Retina (tissue), 1 donor: ENCODE measurements at places on chromosomes 4 and X.

GRCh38 chr4:5998333-5998936, 19.8 kb downstream of the C4orf50 start:
- peak; percentile 86 for DNase-seq

DNA sequence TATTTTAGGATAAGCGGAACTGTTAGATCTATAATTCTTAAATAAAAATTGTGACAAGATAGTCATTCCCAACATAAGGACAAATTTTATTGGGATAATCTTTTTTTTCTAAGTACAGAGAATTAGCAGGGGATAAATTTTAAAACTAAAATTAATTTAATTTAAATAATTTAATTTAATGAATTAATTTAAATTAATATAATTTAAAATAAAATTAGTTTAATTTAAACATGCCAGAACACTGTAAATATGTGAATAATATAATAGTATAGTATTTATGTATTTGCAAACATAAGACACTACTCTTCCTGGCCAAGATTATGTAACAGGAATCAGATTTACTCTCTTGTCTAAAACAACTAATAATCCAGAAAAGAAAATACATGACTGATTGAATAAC, 1055.9 kb downstream of the PDHA2 start:
- no peak for DNase-seq

- DNase-seq: no peak
These were observed 170.1 kb downstream of the SHROOM3 start for GRCh38 chr4:76605099-76605563.

DNA sequence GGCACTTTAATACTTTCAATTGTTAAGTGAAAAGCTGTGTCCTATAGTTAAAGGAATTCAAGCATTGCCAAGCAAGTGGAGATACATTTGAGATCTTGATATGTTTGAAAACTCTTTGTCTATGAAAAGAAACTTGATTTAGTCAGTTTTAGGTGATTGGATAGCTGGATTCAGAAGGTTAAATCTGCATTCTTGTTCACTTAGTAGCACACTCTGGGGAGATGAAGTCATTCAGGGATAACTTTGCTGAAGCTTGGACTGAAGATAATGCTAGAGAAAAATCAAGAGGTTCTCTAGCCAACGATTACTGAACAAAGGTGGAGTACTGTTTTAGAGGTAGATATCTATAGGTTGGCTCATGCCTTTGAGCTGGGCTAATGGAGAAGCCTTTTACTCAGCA, 90.6 kb downstream of the DCAF8L2 start:
- no peak for DNase-seq

- peak; percentile 12 for DNase-seq
These were observed 141.1 kb upstream of the WDFY3 start for GRCh38 chr4:85107553-85107952.
